Activated CD4-positive, alpha-beta T cell treated with anti-CD3 and anti-CD28 coated beads, Interleukin-2, amount 10 ng/mL, durations not matched to agents 7 days and 5 days (primary cell): ENCODE measurements at places on chromosomes 16 and 17. TPM values are rescaled to one million over a fixed set of nuclear protein-coding genes. Genes with fewer than 3 reads are reported as not detected.

DNA sequence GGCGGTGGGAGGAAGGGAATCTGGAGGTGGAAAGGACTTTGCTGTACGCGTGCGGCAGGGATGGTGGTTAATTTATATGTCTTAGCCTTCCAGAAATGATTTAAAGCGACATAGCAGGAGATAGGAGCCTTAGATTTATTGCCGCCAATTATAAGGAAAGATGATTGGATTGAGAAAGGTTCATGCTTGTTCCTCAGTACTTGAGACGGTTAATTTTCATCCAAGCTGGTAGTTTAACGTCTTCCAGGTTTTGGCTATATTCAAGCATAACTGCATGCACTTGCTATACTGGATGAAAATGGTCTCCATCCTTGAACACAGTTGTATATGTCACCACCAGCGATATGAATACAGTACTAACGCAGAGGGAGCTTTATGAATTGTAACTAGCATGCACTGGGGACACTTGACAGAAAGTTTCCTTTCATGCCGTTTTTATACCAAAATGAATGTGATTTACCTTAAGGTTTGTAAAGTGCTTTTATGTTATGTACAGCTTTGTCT is 610 bp upstream of the PEX12 start:
- no peak for DNase-seq

Gene GAS2L2
- not detected for total RNA-seq

Gene KRTAP4-5
- not detected for total RNA-seq

DNA sequence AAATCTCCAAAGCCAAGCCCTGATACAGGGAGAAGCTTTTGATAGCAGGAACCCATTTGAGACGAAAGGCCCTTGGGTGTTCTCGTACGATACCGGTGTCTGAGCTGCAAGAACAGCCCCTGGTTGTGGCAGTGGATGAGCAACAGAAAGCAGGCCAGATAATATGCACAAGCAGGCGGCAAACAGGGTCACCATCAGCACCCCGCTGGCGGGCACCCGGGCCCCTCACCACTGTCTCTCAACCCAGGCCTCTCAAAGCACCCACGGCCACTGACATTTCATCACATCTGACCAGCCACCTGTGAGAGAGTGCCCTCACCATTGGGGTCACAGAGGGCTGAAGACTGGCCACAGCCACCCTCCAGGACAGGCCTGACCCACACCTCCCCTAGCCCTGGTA is 230.4 kb downstream of the C16orf78 start:
- DNase-seq = no peak

Gene GINS2
- 49.3 TPM for total RNA-seq

Gene CLUH
- total RNA-seq = 44.8 TPM

DNA sequence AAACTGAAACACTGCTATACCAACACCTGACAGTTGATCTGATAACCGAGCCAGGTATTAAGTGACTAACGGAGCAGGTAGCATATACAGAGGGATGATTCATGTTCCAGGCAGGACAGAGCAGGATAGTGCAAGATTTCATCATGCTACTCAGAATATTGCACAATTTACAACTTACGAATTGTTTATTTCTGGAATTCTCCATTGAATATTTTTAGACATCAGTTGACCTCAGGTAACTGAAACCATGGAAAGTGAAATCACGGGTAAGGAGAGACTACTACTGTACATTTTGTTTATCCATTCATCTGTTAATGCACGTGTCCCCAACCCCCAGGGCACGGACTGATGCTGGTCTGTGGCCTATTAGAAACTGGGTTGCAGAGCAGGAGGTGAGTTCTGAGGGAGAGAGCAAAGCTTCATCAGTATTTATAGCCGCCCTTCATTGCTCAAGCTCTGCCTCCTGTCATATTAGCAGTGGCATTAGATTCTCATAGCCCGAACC is 14.5 kb upstream of the PPM1E start:
- DNase-seq = no peak

- DNase-seq = no peak
These were observed 40.9 kb downstream of the PIK3R5 start for GRCh38 chr17:8924595-8924994.

DNA sequence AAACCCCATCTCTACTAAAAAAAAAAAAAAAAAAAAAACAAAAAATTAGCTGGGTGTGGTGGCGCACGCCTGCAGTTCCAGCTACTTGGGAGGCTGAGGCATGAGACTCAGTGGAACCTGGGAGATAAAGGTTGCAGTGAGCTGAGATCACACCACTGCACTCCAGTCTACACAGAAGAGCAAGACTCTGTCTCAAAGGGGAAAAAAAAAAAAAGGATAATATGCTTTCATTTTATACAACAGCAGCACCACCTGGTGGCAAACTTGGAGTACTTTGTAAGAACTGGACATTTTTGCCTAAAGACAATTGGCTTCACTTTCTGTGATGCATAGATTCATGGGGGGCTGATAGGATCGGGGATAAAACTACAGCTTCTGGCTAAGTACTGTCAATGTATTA is 8.5 kb downstream of the CHTF8 start:
- DNase-seq = peak; percentile 82

- DNase-seq = no peak
These were observed 419 bp downstream of the GLIS2 start for GRCh38 chr16:4316108-4316863.

GRCh38 chr17:17782523-17783115 is 54.2 kb downstream of the SREBF1 start:
- DNase-seq = no peak
